Lung (tissue), 17 donors: ENCODE measurements at places on chromosomes 5 and 9. TPM values are rescaled to one million over a fixed set of nuclear protein-coding genes. Genes with fewer than 3 reads are reported as not detected.

GRCh38 chr5:17203329-17204132 is 13.9 kb upstream of the BASP1 start:
- no peaks in the 10 kb centered on the region for H3K4me1 ChIP-seq
- no peaks in the 10 kb centered on the region for H3K27me3 ChIP-seq
- no peaks in the 10 kb centered on the region for H3K36me3 ChIP-seq
- H3K27ac ChIP-seq = no peak overlapping the region
- H3K4me3 ChIP-seq = no peak overlapping the region
- peak; percentile 92 for DNase-seq

- peaks cover 4% of the 10 kb centered on the region for H3K4me1 ChIP-seq
- no peak overlapping the region for H3K27ac ChIP-seq
- H3K4me3 ChIP-seq = no peak overlapping the region
These were observed 396.2 kb downstream of the KCTD16 start for GRCh38 chr5:144566747-144567420.

DNA sequence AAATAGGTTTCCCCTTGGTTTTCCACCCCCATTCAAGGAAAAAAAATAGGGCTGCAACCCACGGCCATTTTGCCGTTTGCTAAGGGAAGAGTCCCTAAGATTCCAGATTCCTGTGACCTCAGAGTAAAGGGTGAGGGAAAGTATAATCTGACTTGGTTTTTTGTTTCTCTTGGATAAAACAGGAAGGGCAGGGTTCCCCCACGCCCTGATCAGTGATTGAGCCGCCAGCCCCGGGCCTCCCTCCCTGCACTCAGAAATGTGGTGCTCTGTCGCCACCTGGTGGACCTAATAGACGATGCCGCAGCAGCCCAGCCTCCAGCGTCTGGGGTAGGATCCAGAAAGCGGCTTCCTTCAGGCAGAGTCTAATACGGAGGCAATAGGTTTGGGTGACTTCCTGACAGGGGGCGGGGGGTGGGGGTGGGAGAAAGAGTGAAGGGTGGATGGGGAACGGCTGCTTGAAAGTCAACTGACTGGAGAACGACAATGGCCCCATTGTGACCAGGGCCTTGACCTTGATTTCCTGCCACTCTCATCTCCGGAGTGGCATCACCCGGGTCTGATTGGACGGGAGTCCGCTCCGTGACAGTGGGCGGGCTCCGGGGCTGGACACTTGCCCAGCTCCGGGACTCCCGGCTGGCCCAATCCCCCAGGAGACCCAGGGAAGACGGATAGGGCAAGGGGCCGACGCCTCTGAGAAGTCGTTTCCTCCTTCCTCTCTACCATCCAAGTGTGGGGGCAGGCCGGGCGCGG is 17.8 kb upstream of the CYSTM1 start:
- no peak overlapping the region for H3K4me3 ChIP-seq
- DNase-seq = peak; percentile 92
- no peaks in the 10 kb centered on the region for H3K36me3 ChIP-seq
- no peaks in the 10 kb centered on the region for H3K27me3 ChIP-seq
- peak overlapping the region; percentile 2 for H3K27ac ChIP-seq
- no peaks in the 10 kb centered on the region for H3K4me1 ChIP-seq

DNA sequence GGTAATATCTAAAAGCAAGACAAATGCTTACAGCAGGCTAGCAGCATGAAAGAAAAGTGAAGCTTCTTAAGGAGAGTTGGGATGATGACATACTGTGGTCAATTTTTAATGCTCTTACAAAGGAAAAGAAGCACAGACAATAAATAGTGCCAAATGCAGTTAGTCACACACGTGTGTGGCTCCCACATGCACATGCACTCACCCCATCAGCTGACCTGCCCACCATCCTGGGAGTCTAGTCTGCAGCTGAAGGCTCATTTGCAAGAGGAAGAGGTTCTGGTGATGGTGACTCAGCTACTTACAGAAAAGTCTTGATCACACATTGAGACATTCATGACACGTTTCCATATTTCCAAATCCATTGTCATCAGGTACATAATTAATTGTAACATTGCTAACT is 129.3 kb downstream of the MRPL36 start:
- H3K4me3 ChIP-seq = no peak overlapping the region
- DNase-seq = no peak

DNA sequence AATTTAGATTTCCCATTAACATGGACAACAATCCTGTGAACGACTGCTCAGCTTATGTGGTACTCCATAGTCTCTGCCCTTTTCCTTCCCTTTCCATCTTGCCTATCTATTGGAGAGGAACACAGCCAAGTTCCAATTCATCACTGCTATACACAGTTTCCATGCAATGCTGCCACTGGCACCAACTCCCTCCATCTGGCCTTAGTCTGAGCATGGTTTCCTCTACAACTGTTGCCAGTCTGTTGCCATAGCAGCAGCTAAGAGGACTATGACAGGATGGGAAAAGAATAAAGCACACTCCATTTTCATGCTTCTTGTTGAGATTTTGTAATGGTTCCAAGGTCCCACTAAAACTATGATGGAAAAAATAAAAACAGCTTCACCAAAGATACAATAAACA is 189.0 kb downstream of the HCN1 start:
- no peak overlapping the region for H3K4me3 ChIP-seq
- no peaks in the 10 kb centered on the region for H3K4me1 ChIP-seq
- peak; percentile 39 for DNase-seq
- no peaks in the 10 kb centered on the region for H3K27me3 ChIP-seq
- no peaks in the 10 kb centered on the region for H3K36me3 ChIP-seq
- no peak overlapping the region for H3K27ac ChIP-seq

DNA sequence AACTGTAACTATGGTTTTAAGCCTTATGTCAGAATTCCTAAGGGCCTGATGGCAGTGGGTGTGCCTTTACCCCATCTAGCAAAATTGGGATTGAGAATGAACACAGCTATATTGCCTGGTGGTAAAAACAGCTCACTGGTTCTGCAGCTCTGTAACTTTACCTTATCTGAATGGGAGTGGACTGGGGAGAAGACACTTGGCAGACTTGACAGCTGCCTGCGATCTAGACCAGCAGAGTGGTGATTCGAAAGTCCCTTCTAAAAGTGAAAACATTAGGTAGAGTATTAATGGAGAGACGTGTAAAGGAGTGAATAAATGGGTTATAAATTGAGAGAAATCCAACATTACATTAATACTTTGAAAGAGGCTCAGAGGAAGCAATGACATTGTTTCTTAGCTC is 289.1 kb upstream of the EDIL3 start:
- H3K27ac ChIP-seq = no peak overlapping the region
- DNase-seq = no peak
- H3K36me3 ChIP-seq = no peaks in the 10 kb centered on the region
- H3K27me3 ChIP-seq = no peaks in the 10 kb centered on the region

GRCh38 chr9:122444041-122444733 is 33.5 kb downstream of the OR1J1 start:
- DNase-seq = no peak
- H3K4me1 ChIP-seq = no peaks in the 10 kb centered on the region
- H3K27ac ChIP-seq = no peak overlapping the region

- no peaks in the 10 kb centered on the region for H3K27me3 ChIP-seq
- H3K4me3 ChIP-seq = no peak overlapping the region
- no peaks in the 10 kb centered on the region for H3K4me1 ChIP-seq
- no peaks in the 10 kb centered on the region for H3K36me3 ChIP-seq
These were observed 162.8 kb downstream of the GABRG2 start for GRCh38 chr5:162230348-162230747.

GRCh38 chr5:169980418-169981053 is at the start of gene INSYN2B:
Gene INSYN2B, minus strand, starts transcription at chr5:169980495. Its CDS starts 96,597 bp downstream, at chr5:169883898.
- peak; percentile 96 for DNase-seq
- H3K27ac ChIP-seq = no peak within 1 kb of the TSS
- H3K4me3 ChIP-seq = no peak within 1 kb of the TSS
- peaks cover 16% of the 10 kb centered on the region for H3K4me1 ChIP-seq

GRCh38 chr9:130689937-130690700 is 3.5 kb upstream of the EXOSC2 start:
- H3K27ac ChIP-seq = peak overlapping the region; percentile 75
- peaks cover 4% of the 10 kb centered on the region for H3K4me1 ChIP-seq
- no peak overlapping the region for H3K4me3 ChIP-seq
- peak; percentile 98 for DNase-seq
- H3K27me3 ChIP-seq = no peaks in the 10 kb centered on the region

- no peaks in the 10 kb centered on the region for H3K4me1 ChIP-seq
- peaks cover 25% of the 10 kb centered on the region for H3K36me3 ChIP-seq
- no peak overlapping the region for H3K27ac ChIP-seq
- no peaks in the 10 kb centered on the region for H3K27me3 ChIP-seq
- DNase-seq = no peak
These were observed 20.9 kb downstream of the ZBED3 start for GRCh38 chr5:77066184-77066583.

GRCh38 chr5:122311961-122312590 is at the start of gene SNCAIP:
Gene SNCAIP, plus strand, starts transcription at chr5:122312237. Its CDS starts 78,898 bp downstream, at chr5:122391135.
- DNase-seq = peak; percentile 80
- no peaks in the 10 kb centered on the region for H3K36me3 ChIP-seq
- H3K27ac ChIP-seq = peak within 1 kb of the TSS; percentile 27
- peak within 1 kb of the TSS; percentile 66 for H3K4me3 ChIP-seq
- H3K27me3 ChIP-seq = no peaks in the 10 kb centered on the region

- H3K27me3 ChIP-seq = peaks cover 8% of the 10 kb centered on the region
- H3K27ac ChIP-seq = peak overlapping the region; percentile 98
- peaks cover 8% of the 10 kb centered on the region for H3K4me1 ChIP-seq
- H3K4me3 ChIP-seq = peak overlapping the region; percentile 76
- no peaks in the 10 kb centered on the region for H3K36me3 ChIP-seq
- DNase-seq = peak; percentile 47
These were observed 1.1 kb upstream of the TENT4A start for GRCh38 chr5:6712142-6712576.

DNA sequence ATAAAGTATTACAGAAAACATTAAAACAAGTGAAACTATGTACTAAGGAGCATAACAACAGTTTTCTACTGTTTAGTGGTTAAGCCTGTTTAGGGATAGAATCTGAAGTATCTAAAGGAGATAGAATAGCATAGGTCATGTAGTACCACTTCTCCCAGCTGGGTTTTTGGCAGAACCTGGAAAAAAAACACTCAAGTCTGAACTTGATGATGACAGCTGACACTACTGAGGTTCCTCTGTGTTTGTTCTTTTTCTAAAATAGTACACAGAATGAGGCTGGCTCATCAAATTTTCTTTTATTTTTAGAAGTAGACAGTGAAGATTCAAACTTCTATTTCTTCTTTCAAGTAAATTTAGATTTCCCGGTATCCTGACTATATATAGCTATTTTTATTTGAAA is 203.8 kb upstream of the ACO1 start:
- no peak overlapping the region for H3K27ac ChIP-seq
- H3K36me3 ChIP-seq = no peaks in the 10 kb centered on the region
- DNase-seq = peak; percentile 50
- H3K27me3 ChIP-seq = no peaks in the 10 kb centered on the region

- no peaks in the 10 kb centered on the region for H3K36me3 ChIP-seq
- no peak overlapping the region for H3K27ac ChIP-seq
- H3K4me3 ChIP-seq = no peak overlapping the region
These were observed 4.8 kb downstream of the ROPN1L start for GRCh38 chr5:10446490-10446889.

- H3K27ac ChIP-seq = no peak overlapping the region
- peaks cover 1% of the 10 kb centered on the region for H3K36me3 ChIP-seq
- no peaks in the 10 kb centered on the region for H3K4me1 ChIP-seq
- DNase-seq = no peak
- H3K4me3 ChIP-seq = no peak overlapping the region
These were observed 9.2 kb downstream of the POC5 start for GRCh38 chr5:75707911-75708509.

DNA sequence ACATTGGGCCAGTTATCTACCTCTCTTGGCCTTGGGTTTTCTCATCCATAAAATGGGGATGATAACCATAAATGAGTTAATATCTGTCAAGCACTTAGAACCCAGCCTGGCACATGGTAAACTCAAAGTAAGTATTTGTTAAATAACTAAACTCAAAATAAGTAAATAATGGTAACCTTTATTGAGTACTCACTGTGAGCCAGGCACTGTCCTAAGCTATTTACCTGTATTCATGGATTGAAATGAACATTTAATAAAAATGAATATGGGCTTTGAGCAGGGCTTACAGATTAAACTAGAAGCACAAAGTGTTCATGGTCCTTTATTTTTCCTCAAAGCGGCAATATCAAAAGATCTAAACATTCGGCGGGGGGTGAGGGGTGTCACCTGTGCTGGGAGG is 16.7 kb downstream of the CORO2A start:
- H3K27me3 ChIP-seq = no peaks in the 10 kb centered on the region
- DNase-seq = no peak
- H3K36me3 ChIP-seq = no peaks in the 10 kb centered on the region
- no peaks in the 10 kb centered on the region for H3K4me1 ChIP-seq

DNA sequence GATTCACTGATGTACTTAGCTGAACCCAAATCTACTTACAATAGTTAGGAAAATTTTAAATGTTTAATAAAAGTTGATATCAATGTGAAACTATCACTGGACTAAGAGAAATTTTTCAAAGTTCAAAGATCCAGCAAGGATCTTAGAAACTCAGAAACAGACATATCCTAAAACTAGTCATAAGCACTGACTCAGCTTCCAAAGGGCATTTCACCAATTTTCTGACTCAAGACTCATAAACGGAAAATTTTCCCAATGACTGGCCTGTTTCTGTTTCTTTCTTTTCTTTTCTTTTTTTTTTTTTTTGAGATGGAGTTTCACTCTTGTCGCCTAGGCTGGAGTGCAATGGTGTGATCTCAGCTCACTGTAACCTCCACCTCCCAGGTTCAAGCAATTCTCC is 66.6 kb downstream of the CDC14B start:
- no peak overlapping the region for H3K27ac ChIP-seq
- H3K27me3 ChIP-seq = no peaks in the 10 kb centered on the region
- no peaks in the 10 kb centered on the region for H3K36me3 ChIP-seq
- H3K4me1 ChIP-seq = peaks cover 1% of the 10 kb centered on the region
- H3K4me3 ChIP-seq = no peak overlapping the region
- no peak for DNase-seq

The PCDHGA12 gene
- 7.9 TPM for total RNA-seq

The CDKN2B gene
- total RNA-seq = 5.5 TPM

The DOCK8 gene
- total RNA-seq = 24.5 TPM

The CCL27 gene
- not detected for total RNA-seq

The NDUFAF2 gene
- total RNA-seq = 23.2 TPM

The SNAPC4 gene
- 12.3 TPM for total RNA-seq

The PDGFRB gene
- 110 TPM for total RNA-seq

The NAIP gene
- 68.8 TPM for total RNA-seq

The SETD9 gene
- total RNA-seq = 10.4 TPM

The RAB3C gene
- total RNA-seq = 1.1 TPM

The FGD3 gene
- 10.8 TPM for total RNA-seq

The SYK gene
- total RNA-seq = 22.3 TPM
